Frontal cortex (tissue), 4 donors: ENCODE measurements at places on chromosomes 1 and 21. TPM values are rescaled to one million over a fixed set of nuclear protein-coding genes. Genes with fewer than 3 reads are reported as not detected.

DNA sequence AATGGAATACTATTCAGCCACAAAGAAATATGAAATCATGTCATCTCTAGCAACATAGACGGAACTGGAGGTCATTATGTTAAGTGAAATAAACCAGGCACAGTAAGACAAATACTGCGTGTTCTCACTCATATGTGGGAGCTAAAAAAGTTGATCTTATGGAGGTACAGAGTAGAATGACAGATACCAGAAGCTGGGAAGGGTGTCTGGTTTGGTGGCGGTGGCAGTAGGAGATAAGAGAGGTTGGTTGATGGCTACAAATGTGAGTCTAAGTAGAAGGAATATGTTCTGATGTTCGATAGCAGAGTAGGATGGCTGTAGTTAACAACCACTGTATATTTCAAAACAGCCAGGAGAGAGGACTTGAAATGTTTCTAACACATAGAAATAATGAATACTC, 121.6 kb downstream of the PLPPR4 start:
- no peak for DNase-seq

DNA sequence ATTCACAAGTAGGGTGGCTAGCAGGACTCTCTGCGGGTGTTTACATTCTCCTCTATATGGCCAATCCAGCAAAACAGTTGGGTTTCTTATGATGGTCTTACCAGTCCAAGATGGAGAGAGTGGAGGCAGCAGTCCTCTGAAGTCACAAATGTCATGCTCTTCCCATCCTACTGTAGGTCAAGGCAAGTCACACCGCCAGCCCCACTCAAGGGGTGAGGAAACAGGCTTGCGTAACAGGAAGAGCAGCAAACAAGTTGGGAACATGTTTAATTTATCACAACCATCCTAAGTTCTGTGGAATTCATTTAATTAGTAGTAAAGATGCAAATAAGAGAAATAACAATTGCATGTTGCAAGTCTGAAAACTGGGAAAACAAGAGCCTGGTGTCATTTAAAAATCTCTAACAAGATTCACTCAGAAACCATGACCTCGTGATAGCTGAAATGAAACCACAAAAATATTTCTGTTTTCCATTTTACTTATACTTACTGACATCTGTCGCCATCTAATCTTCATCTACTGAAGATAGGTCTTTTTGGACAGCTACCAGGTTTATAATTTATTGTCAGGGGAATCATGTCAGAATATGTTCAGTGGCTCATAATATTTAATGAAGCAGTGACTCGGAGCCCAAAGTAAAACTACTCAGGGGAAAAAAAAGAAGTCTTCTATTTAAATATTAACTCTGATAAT, 349.1 kb upstream of the FMN2 start:
- DNase-seq = no peak

- DNase-seq = no peak
Observed at GRCh38 chr1:5980314-5981008, 11.8 kb downstream of the NPHP4 start.

GRCh38 chr1:160131803-160132565, 16.4 kb downstream of the ATP1A2 start:
- DNase-seq = no peak

GRCh38 chr1:4678066-4678717, 23.8 kb downstream of the AJAP1 start:
- no peak for DNase-seq

GRCh38 chr1:59215766-59216291, 81.1 kb upstream of the FGGY start:
- no peak for DNase-seq

GRCh38 chr1:18539171-18539570, 58.4 kb downstream of the KLHDC7A start:
- no peak for DNase-seq

The GJC2 gene
- total RNA-seq = 0.82 TPM

The ANKRD45 gene
- total RNA-seq = 14.7 TPM

The DMBX1 gene
- not detected for total RNA-seq
